ENCODE measurements at places on chromosomes 7 and 10. TPM values are rescaled to one million over a fixed set of nuclear protein-coding genes. Genes with fewer than 3 reads are reported as not detected.
A peak's percentile ranks its signal among the peaks of the same experiment; 100 is the strongest.

DNA sequence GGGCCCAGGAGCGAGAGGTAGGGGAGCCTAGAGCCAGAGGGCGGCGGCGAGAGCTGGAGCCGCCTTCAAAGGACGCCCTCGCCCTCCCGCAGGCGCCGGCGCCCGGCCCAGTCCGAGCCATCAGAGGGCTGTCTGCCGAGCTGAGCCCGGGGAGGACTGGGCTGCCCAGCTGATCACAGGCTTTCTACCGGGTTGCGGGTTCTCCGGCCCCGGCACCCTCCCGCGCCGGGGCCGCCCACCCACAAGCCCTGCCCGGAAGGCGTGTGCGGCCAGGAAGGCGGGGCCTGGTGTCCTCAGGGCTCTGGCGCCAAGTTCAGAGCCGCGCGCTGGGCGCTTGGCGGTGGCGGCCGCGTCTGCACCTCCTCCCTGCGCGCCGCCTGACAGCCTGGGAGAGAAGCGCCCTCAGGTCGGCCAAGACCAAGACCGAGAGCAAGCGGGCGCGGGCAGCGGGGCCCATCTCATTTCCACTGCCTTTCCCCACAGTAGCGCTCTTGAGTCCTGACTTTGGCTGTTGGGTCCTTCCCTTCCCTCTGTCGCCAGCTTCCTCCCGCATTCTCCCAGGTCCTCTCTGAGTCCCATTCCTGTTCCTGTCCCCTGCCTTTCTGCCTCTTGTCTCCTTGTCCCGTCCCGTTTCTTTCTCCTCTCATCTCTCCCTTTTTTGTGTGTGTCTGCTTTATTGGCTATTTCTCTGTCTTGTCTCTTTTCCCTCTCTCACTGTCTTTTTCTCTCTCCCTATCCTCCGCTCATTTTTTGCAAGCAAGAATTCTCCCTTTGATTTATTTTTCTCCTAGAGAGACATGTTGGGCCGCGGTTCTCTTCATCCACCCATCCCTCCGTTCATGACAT lies 60.6 kb upstream of the MSMB start:
- peak; percentile 78 for DNase-seq

DNA sequence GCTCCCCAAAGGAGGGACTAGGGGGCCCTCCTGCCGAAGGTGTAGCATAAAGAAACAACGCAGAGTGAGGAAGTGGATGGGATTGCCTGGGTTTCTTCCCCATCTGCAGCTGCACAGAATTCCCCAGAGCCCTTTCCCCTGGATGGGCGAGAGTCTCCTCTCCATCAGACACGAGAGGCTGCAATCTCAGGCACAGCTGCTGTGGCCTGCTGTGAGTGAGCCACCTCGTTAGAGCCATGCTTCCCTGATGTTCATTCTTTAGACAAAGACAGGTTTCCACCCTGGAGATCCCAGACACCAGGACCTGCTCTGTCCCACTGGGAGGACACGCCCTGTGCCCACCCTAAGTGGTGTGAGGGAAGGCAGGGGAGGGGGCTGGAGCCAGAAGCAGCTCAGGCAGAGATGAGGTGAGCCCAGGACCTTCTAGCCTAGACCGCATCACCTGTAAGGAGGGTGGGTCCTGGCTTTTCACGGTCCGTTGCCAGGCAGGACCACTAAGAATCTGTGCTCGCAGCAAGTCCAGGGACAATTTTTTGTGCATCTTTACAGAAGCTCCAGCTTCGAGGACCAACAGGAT lies 268.6 kb upstream of the TCERG1L start:
- no peak for DNase-seq

- DNase-seq, result no peak
Observed at GRCh38 chr7:12653110-12653509, 34.3 kb upstream of the ARL4A start.

The NKX1-2 gene
- total RNA-seq, result not detected

The SLC26A3 gene
- total RNA-seq, result not detected

DNA sequence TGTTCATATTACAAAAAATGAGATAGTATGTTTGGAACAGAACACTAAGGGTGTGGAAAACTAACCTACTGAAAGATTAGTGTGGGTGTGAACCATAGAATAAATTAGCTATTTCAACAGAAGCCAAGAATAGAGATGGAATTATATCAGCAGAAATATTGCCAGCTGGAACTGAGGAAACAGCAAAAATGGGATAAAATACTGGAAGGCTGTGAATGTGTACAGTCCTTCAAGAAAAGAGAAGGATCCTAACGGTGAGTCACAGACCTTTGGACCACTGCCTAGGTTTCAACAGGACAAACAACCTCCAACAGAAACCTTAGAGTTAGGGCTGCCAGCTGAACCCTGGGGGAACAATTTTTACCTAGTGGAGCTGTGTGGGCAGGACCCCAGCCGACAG lies 395.0 kb downstream of the ZWINT start:
- DNase-seq, result no peak

GRCh38 chr10:106898446-106898845 lies 266.1 kb downstream of the SORCS1 start:
- no peak for DNase-seq

DNA sequence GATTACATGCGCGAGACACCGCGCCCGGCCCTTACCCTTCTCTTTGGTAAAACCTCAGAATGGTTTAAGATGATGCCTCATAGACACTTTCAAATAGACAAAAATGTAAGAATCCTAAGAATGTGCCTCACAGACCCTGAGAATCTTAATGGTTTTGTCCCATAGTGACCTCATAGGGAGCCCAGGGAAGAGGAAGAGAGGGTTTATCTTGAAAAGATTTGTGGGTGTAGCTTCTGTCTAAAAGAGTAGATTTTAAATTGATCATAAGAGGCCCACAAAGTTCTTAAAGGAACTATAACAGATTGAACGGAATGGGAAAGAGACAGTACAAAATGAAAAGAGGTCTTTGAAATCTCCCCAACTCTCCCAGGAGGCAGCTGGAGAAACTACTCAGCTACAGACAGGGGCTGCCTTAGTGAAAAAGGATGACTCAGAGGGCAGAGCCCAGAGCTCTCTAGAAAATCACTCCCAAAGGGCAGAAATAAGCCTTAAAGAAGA lies 220.6 kb downstream of the ADRA2A start:
- DNase-seq, result no peak

DNA sequence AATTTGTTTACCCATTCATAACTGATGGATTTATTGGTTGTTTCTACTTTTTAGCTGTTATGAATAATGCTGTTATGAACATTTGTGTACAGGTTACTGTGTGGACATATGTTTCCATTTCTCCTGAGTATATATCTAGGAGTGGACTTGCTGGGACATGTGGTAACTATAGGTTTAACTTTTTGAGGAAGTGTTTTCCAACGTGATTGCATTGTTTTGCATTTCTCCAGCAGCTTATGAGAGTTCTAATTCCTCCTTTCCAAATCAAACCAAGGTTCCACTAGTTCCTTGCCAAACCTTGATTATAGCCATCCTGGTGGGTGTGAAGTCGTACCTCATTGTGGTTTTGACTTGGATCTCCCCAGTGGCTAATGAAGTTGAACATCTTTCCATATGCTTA lies 2.6 kb upstream of the PRF1 start:
- DNase-seq, result no peak

The BICC1 gene
- total RNA-seq, result 6.1 TPM

The HOXA2 gene
- 0.11 TPM for total RNA-seq

- DNase-seq, result no peak
Observed at GRCh38 chr7:36880108-36880507, 155.8 kb upstream of the AOAH start.

- DNase-seq, result no peak
Observed at GRCh38 chr7:113199841-113200240, 81.5 kb upstream of the SMIM30 start.

The GNG11 gene
- total RNA-seq, result 18.4 TPM

DNA sequence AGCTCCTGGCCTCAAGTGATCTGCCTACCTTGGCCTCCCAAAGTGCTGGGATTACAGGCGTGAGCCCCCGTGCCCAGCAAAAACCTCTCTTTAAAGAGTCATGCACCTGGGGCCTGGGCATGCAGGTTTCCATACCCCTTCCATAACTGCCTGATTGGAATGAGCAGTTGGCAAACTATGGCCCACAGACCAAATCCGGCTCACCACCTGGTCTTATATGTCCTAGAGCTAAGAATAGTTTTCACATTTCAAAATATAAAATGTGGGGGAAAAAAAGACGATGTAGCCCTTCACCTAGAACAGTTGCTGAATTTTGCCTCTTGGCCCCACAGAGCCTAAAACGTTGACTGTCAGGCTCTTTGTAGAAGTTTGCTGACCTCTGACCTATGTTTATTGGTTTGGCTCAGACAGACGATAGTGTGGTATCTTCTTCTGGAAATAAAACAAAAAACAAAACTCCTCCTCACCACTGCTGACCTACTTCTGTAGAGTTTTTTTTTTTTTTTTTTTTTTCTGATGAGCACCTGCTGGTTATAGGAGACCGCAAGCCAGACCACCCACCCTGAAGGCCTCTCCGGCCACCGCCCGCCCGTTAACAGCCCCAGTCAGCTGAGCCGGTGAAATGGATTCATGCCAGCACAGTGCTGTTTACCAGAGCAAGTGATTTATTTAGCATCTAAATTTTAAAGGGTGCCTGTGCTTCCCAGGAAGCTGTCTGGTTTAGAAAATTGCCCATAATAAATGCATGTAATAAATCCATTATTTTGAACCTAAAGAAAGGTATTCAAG lies 33.5 kb upstream of the SFRP5 start:
- no peak for DNase-seq

GRCh38 chr7:25726781-25727311 lies 425.2 kb upstream of the NFE2L3 start:
- DNase-seq, result no peak

The KLF14 gene
- not detected for total RNA-seq

GRCh38 chr10:61409157-61409556 lies 44.0 kb downstream of the TMEM26 start:
- DNase-seq, result no peak

DNA sequence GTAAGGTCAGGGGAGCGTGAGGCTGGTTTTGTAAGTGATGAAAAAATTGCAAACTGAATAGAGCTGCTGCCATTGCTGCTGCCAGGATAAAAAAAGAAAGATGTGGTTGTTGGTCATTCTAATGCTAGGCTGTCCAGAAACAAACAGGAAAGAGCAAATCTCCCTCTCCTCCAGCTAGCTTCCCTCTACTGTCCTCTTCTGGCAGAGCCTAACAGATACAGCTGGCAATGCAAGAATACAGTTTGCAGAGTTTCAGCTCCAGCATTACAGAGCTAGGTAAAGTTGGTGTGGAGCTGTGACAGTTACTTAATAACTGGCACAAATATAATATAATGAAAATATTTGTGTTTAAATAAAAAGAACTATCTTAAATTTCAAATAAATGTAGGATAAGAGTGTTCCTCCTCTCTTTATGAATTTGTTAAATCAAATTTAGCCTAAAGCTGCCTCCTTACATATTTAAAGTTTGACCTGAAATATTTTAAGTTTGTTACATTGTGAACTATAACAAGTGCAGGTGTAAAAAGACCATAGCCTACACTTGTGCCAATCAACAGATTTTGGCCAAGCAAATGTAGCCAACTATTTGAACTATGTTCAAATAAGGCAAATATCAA lies 407.7 kb downstream of the SH2D4B start:
- DNase-seq, result no peak

- DNase-seq, result no peak
Observed at GRCh38 chr10:11238893-11239292, 221.2 kb downstream of the CELF2 start.

The GDF2 gene
- not detected for total RNA-seq

The DMBT1 gene
- not detected for total RNA-seq

The PALD1 gene
- 4.6 TPM for total RNA-seq

The GCK gene
- 1.3 TPM for total RNA-seq

DNA sequence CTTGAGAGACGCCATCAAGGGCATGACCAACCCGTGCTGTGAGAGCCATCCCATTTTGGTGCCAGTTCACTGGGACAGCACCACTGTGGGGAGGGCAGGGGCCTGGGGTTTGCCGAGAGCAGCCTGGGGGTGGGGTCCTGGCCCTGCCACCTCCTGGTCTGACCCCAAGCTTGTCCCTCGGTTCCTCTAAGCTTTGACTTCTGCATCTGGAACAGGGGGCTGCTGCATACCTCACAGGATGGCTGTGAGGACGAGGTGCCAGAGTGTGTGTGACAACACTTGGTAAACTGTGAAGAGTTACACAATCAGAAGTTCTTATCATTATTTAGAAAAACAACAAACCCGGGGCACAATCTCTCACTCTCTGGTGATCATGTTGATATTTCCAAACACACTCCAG lies 89.9 kb downstream of the CRTAC1 start:
- no peak for DNase-seq

The SRRM3 gene
- total RNA-seq, result 16.3 TPM

The HYAL4 gene
- not detected for total RNA-seq

DNA sequence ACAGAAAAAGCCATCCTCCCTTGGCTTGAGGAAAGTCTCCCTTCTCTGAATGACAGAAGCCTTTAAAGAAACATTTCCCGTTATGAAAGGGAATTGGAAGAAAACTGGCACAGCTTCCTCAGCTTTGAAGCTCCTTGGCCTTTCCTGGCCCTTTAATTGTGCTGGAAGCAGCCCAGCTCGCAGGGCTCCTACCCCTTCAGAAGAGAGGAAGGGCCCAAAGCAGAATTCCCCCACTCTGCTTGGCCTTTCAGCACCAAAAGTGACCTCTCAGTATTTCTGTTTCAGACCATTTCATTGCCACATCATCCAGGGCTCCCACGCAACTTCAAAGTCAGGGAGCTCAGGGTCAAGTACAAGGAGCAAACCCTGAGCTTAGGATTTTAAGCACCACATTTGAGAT lies 4.2 kb downstream of the AFAP1L2 start:
- DNase-seq, result no peak

DNA sequence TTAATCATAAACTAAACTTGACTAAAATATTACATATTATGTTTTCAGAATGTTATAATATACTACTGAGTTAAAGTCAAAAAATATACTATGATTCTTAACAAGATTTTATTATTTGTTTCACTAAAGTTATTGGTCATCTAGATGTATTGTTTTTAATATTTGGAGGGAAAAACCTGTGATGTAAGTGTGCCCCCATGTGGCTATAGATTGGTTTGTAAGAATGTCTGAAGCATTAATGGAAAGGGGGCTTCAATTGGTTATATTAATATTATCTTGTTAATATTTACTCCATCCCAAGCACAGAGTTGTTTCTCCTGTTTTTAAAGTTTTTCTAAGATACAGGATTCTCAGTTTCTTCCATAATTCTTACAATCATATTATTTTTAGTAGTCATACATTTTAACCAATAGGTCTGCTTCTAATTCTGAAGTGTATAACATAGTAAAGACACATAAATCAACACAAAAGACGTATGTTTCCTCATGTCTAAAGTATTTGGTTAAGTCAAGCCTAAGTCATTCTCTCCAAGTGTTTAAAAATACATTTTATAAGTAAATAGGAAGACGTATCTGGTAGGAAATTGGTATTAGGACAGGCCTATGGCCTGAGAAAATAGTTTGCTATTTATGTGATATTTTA lies 58.0 kb downstream of the GNAT3 start:
- no peak for DNase-seq

- DNase-seq, result no peak
Observed at GRCh38 chr7:84162584-84162983, 32.0 kb downstream of the SEMA3A start.

The FEZF1 gene
- not detected for total RNA-seq

The INHBA gene
- 1.9 TPM for total RNA-seq
